Activated T-helper 1 cell treated with anti-CD3 and anti-CD28 coated beads, Interleukin-2, amount 50 U/mL, for 16 hours (primary cell): ENCODE measurements at places on chromosomes 3 and 15.

DNA sequence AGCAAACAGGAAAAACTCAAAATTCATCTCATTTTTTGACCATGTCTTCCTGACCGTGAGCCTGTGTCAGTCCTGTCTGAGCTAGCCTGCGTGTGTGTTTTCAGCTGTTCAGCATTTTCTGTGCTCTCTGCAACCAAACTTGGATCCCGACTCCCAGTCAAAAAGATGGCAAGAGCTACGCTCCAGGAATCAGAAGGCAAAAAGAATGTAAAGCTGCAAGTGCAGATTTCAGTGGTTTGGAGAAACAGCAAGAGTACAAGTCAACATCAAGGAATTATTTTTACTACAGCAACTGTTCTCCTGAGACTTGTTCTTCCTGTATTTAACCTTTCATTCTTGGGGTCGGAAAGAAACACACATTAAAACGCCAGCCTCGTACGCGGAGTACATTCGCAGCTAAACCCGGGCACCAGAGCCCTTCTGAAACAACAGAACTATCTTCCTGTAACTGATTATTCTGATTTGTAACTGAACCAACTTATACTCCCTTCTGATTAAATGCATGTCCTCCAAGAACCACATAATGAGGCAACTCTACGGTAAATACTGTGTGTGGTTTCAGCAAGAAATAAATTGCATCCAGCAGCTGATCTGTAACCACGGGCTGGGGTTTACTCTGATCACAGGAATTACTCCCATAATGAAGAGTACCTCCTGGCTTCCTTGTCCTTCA is 107.4 kb downstream of the LRIG1 start:
- no peak for DNase-seq

- DNase-seq = no peak
Measured at GRCh38 chr3:174846055-174846454, 13.1 kb upstream of the NAALADL2 start.

GRCh38 chr15:58472821-58473581 is 41.2 kb downstream of the LIPC start:
- no peak for DNase-seq

- no peak for DNase-seq
Measured at GRCh38 chr3:10561946-10562560, 56.7 kb upstream of the ATP2B2 start.

GRCh38 chr3:194938845-194939531 is 253.3 kb downstream of the FAM43A start:
- DNase-seq = no peak
